Activated naive CD8-positive, alpha-beta T cell treated with anti-CD3 and anti-CD28 coated beads, Interleukin-2, amount 10 ng/mL, durations not matched to agents 7 days and 5 days (primary cell): ENCODE measurements at places on chromosomes 5 and 9. TPM values are rescaled to one million over a fixed set of nuclear protein-coding genes. Genes with fewer than 3 reads are reported as not detected.

DNA sequence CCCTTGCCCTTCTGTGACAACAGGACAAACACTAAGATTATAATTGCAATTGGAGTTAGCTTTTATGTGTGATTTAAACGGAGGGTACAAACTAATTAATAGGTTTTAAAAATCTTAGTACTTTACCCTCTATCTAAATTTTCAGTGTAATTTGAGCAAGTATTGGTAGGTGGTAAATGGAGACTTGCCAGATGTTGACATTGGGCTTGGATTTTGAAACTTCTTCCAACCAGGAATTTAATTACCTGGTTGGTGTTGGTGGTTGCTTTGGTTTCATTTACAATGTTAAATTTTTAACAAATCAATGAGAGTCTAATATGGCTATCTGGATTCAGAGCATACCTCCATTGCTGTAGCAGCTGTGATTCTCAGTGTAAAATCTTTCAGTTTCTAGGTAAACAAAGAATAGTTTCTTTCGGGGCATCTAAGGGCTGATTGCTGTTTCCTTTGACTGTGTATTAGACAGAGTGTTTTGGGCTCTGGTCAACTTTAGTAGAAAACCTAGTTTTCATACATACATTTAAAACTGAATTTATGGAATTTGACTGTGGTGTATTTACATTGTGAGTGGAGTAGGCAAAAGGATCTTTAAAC lies 1.9 kb downstream of the DAPK1 start:
- no peak for DNase-seq
- no peaks in the 10 kb centered on the region for H3K4me1 ChIP-seq
- peaks cover 43% of the 10 kb centered on the region for H3K27me3 ChIP-seq
- H3K36me3 ChIP-seq = no peaks in the 10 kb centered on the region
- peak overlapping the region; percentile 39 for H3K4me3 ChIP-seq

Gene JAKMIP2
- 4.5 TPM for total RNA-seq

Gene PAIP2
- 118 TPM for total RNA-seq

- peaks cover under 1% of the 10 kb centered on the region for H3K4me1 ChIP-seq
- no peaks in the 10 kb centered on the region for H3K27me3 ChIP-seq
- no peak overlapping the region for H3K4me3 ChIP-seq
- peaks cover 9% of the 10 kb centered on the region for H3K36me3 ChIP-seq
- H3K27ac ChIP-seq = no peak overlapping the region
Observed at GRCh38 chr9:97895695-97896332, 26.5 kb downstream of the TRMO start.

Gene PCDHB13
- total RNA-seq = not detected

DNA sequence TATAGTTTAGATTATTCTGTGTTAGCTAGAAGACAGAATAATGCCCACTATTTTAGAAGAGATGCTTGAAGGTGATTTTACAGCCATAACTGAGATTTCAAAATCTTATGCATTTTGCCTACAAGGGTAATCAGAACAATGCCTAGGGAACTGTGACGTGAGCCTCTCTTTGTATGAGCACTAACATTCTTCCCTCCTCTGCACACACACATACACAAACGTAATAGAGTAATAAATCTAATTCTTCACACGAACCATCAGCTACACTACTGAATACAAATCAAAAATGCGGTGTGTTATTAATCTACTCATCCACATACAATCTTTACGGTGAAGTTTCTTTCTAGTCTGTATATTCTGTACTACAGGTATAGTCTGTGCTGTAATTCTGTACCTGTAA lies 227.8 kb downstream of the PLK2 start:
- no peaks in the 10 kb centered on the region for H3K27me3 ChIP-seq
- no peaks in the 10 kb centered on the region for H3K4me1 ChIP-seq
- no peak overlapping the region for H3K27ac ChIP-seq
- H3K4me3 ChIP-seq = no peak overlapping the region

DNA sequence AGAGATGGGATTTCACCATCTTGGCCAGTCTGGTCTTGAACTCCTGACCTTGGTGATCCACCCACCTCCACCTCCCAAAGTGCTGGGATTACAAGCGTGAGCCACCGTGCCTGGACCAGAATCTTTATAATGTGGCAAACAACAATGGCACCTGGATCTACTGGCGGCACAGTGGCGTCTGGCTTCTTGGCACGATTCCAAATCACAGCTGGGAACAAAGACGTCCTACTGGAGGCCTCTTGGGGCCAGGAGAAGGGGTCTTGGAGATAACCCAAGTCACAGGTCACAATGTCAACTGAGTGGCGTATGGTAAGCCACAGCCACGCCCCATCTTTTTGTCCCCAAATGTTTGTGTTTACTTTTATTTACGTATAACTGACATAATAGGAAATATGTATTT lies 77.8 kb upstream of the RAPGEF1 start:
- no peak overlapping the region for H3K27ac ChIP-seq
- H3K36me3 ChIP-seq = no peaks in the 10 kb centered on the region
- DNase-seq = no peak

- no peaks in the 10 kb centered on the region for H3K36me3 ChIP-seq
- H3K4me3 ChIP-seq = no peak overlapping the region
- H3K4me1 ChIP-seq = peaks cover 1% of the 10 kb centered on the region
- H3K27ac ChIP-seq = no peak overlapping the region
Observed at GRCh38 chr5:135039271-135040033, 5.4 kb upstream of the PITX1 start.

DNA sequence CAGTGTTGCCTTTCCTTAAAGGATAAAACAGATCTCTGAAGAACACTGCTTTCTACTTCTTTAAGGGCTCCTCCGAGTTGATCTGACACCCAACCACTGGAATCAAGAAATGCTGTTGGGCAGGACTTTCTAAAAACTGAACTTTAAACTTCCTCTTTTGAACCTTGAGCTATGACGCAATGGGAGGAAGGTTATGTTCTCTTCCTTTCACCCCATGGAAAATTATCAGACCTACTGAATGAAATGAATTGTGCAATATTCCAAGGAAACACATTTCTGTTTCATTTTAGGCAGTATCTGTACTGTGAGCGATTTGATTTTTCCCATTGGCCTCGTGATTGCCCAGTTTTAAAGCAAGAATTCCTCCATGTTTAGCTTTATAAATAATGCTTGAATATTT lies 206.0 kb upstream of the PRR16 start:
- H3K36me3 ChIP-seq = no peaks in the 10 kb centered on the region
- H3K27ac ChIP-seq = no peak overlapping the region
- no peak for DNase-seq
- no peaks in the 10 kb centered on the region for H3K4me1 ChIP-seq
- no peaks in the 10 kb centered on the region for H3K27me3 ChIP-seq

DNA sequence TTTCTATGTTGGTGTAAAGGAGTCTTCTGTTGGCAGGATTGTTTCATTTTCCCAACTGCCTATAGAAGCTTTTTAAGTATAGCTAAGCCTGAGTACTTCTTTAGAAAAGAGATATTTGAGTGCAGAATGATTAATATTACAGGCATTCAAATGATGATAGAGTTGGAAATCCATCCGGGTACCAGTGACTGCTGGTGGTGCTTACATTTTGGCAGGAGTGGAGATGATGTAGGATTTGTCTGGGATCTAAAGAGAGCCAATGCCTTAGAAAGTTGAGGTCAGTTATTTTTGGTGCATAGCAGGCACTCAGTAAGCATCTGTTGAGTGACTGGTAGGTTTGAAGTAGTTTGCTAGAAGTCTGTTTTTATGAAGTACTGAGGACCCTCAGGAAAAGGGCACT lies 433.5 kb downstream of the DMAC1 start:
- no peak overlapping the region for H3K4me3 ChIP-seq
- H3K27me3 ChIP-seq = peaks cover 8% of the 10 kb centered on the region
- H3K27ac ChIP-seq = no peak overlapping the region
- no peaks in the 10 kb centered on the region for H3K4me1 ChIP-seq
- no peaks in the 10 kb centered on the region for H3K36me3 ChIP-seq
- DNase-seq = no peak

GRCh38 chr5:148853868-148854267 lies 27.5 kb downstream of the ADRB2 start:
- H3K27me3 ChIP-seq = peaks cover 8% of the 10 kb centered on the region
- peak overlapping the region; percentile 0 for H3K27ac ChIP-seq

DNA sequence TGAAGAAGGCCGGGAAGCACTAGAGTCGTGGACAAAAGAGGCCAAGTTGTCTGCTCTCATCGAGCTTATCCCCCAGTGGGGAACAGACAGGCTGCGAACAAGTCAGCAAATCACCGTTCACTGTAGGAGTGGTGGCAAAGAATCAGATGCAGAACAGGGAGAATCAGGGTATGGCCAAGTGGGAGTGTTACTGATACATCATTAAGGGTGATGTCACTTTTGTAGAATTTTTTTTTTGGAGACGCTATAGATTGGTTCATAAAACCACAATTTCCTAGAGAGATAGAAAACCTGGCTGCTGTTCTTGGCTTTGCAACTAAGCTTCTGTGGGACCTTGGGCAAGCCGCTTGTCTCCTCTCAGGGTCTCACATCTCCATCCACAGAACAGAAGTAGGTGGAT lies 21.3 kb downstream of the SPRY4 start:
- no peak for DNase-seq
- H3K4me3 ChIP-seq = no peak overlapping the region
- H3K27ac ChIP-seq = no peak overlapping the region
- H3K36me3 ChIP-seq = no peaks in the 10 kb centered on the region
- peaks cover 7% of the 10 kb centered on the region for H3K27me3 ChIP-seq

DNA sequence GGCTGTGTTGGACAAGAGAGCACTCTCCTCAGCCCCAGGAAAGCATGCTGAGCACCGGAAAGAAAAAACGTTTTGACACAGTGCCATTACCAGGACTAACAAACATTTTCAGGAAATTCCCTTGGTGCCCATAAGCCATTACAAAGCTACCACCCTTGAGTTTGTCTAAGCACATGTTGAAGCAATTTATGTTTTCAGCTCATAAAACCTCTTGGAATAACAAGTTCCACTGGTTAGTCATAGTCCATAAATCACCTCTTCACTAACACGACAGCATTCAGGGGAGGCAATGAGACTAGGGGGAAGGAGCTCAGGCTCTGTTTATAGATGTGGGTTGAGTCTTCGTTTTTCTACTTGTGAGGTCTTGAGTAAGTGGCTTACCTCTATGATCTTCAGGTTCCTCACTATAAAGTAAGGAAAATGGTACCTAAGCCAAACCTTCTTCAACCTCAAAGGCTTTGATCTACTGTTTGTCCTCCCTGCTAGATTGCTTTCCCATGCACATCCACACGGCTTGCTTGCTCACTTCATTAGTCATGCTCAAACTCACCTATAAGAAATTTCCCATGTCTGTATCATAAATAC lies 65.4 kb downstream of the DRD1 start:
- no peak overlapping the region for H3K4me3 ChIP-seq
- peaks cover 18% of the 10 kb centered on the region for H3K27me3 ChIP-seq
- H3K4me1 ChIP-seq = no peaks in the 10 kb centered on the region
- no peak overlapping the region for H3K27ac ChIP-seq
- DNase-seq = no peak
- no peaks in the 10 kb centered on the region for H3K36me3 ChIP-seq

Gene PROB1
- 4.1 TPM for total RNA-seq

- no peak overlapping the region for H3K4me3 ChIP-seq
Observed at GRCh38 chr9:21450733-21451394, 10.6 kb downstream of the IFNA1 start.

Gene WASHC1
- 27.4 TPM for total RNA-seq

- no peak overlapping the region for H3K4me3 ChIP-seq
- no peak overlapping the region for H3K27ac ChIP-seq
- peaks cover 41% of the 10 kb centered on the region for H3K27me3 ChIP-seq
- H3K4me1 ChIP-seq = peaks cover 1% of the 10 kb centered on the region
- no peaks in the 10 kb centered on the region for H3K36me3 ChIP-seq
- DNase-seq = no peak
Observed at GRCh38 chr5:81400375-81400774, 6.4 kb upstream of the ACOT12 start.

- H3K4me1 ChIP-seq = no peaks in the 10 kb centered on the region
- H3K27me3 ChIP-seq = no peaks in the 10 kb centered on the region
- DNase-seq = no peak
- H3K4me3 ChIP-seq = no peak overlapping the region
- no peaks in the 10 kb centered on the region for H3K36me3 ChIP-seq
- H3K27ac ChIP-seq = no peak overlapping the region
Observed at GRCh38 chr9:104269996-104270963, 176.2 kb downstream of the SMC2 start.

Gene PCDHA8
- total RNA-seq = not detected

Gene DMRT2
- total RNA-seq = not detected

DNA sequence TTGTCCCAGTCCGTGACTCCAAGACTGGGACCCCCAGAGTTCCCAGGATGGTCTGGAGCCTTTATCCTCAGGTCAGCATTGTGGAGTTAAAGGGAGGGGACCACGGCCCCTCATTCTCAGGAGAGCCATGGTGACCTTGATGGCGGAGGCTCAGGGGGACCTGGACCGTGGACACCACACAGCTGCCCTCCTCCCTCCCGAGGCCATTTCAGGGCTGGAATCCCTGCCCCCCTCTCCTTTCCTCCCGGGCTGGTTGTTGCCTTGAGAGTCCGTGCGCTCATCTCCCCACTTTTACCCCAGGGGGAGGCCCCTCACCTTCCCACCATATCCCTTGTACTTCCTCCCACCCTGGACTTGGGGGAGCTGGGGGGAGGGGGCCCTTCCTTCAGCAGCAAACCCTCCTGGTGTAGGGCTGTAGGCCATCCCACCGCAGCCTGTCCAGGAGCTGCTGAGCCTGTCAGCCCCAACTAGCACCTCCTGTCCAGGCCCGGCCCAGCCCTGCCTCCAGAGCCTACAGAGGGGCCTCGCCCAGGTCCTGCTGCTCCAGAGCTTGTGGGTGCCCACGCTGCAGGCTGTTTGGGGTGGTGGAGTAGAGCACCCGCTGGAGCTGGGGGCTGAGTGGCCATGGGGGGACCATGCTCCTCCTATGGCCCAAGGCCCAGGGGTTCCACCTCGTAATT lies 14.3 kb upstream of the AJM1 start:
- no peaks in the 10 kb centered on the region for H3K27me3 ChIP-seq
- H3K4me1 ChIP-seq = no peaks in the 10 kb centered on the region
- H3K4me3 ChIP-seq = no peak overlapping the region
- DNase-seq = no peak

DNA sequence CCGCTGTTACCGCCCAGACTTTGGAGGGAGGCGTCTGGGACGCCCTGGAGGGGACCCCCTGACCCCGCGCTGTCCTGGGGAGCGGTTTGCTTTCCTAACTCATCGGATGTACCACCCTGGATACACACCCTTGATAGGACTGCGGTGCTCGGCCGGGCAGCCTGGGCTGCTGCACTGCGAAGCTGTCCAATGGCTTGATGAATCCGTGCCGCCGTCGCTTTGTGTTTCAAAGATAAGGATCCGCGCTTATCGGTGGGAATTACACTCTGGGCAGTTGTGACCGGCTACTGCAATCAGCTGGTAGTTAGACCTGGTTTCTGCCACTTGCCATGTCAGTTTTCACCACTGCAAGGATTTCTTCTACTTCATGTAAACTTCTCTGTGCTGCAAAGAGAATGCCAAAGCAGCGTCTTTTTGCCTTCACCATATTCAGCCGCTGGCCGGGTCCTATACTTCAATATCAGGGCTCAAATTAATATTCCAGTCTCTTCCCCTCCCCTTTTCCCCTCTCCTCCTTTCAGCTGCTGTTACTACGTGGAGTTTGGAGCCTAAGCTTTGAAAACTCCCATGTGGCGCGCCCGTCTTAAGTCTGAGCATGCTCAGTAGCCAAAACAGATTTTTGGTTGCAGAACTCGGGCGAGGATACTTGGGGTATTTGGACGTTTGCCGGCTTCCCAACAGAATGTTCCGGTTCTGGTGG lies 727 bp downstream of the SMAD5 start:
- H3K4me3 ChIP-seq = peak overlapping the region; percentile 94
- peaks cover 18% of the 10 kb centered on the region for H3K4me1 ChIP-seq
- no peaks in the 10 kb centered on the region for H3K36me3 ChIP-seq
- H3K27me3 ChIP-seq = peaks cover 44% of the 10 kb centered on the region
- DNase-seq = peak; percentile 33
- H3K27ac ChIP-seq = peak overlapping the region; percentile 45

GRCh38 chr5:68274847-68275651 lies 59.5 kb downstream of the PIK3R1 start:
- DNase-seq = no peak
- peak overlapping the region; percentile 72 for H3K27ac ChIP-seq
- peaks cover 35% of the 10 kb centered on the region for H3K36me3 ChIP-seq
- peaks cover 54% of the 10 kb centered on the region for H3K4me1 ChIP-seq
- H3K4me3 ChIP-seq = peak overlapping the region; percentile 40

Gene PCDHGA5
- total RNA-seq = 0.23 TPM
